OCI-LY7 (cell line): ENCODE measurements at places on chromosomes 1 and 21.

GRCh38 chr1:200281201-200281835, 128.5 kb downstream of the ZNF281 start:
- no peak for DNase-seq

DNA sequence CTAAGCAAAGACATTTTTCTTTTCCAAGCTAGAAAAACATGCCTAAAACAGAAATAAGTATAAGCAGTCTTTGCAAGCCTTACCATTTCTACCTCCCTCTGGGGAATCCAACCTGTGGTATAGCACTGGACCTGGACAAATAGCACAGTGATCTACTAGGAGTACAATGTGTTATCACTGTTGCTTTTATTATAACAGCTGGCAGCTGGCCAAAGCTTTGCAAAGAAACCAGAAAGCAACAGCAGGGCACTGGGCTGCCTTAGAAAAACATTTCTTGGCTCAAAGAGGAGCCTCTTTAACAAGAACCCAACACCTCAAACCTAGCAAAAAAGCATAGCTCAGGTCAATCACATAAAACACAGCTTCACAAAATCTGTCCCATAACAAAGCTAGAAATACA, 294.5 kb upstream of the GREM2 start:
- peak; percentile 39 for DNase-seq

DNA sequence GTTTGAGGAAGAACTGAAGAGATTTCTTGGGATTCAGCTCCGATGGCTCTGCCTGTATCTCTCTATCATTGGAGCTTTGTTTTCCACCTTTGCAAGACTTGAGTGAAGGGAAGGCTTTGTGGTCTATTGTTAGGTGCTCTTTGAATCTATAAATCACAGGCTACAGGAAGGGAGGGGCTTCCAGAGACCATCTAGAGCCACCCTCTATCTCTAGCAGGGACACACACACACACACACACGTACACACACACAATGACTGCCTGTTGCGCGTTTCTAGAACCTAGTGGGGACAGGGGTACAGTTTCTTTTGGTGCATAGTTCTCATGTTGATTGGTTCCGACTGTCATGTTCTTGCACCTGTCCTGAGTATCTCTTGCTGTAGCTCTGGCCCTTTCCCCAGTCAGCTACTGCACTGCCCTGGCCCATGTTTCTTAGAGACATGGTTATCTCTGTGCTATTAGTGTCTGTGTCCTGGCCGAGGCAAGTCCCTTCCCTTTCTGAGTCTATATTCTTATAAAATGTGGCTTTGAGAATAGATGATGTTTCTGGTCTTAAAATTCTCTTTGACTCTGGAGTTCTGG, 60.7 kb downstream of the MAN1C1 start:
- DNase-seq, result no peak

GRCh38 chr21:41802684-41803083, 35.8 kb upstream of the RIPK4 start:
- DNase-seq, result no peak

- DNase-seq, result no peak
Observed at GRCh38 chr1:163006051-163006834, 62.9 kb upstream of the RGS4 start.

DNA sequence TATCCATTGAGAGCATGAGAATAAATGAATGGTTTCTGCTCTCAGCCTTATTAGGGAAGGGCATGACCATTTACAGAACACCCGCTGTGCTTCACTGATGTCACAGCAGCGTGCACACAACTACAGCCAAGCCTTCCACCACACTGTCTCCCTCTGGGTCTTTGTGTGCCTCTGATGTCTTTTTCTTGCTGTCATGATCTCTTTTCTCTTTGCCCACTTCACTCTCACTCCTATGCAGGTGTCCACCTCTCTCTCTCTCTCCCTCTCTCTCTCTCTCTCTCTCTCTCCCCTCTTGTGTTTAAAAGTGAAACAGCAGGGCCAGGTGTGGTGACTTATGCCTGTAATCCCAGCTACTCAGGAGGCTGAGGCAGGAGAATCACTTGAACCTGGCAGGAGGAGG, 232.5 kb upstream of the JUN start:
- peak; percentile 25 for DNase-seq

DNA sequence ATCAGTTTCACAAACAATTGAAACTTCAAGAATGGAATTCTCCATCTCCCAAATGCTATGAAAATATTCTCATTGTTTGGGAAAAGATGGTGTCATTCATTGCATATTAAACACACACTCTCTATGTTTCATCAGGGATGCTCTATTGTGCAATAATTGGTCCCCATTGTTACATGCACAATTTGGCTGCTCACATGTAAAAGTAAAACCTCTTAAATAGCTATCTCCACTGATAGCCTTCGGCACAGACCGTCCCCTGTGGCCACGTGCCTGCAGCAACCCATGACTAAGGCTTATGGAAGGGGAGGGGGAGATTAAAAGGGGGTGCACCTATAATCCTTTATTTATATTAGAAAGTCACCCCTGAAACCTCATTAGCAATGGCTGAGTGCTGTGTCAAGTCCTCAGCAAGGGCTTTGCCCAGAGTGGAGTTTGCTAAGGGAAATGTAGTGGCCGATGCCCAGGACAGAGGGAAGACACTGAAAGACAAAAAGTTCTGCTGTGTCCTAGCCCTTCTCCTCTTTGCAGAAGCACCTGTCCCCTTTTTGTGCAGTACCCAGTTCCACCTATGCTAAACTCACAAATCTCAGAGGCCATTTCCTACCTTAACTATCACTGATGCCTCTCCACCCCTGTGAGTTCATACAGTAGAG, 309.6 kb upstream of the ESRRG start:
- no peak for DNase-seq

GRCh38 chr1:44584167-44584566, 90.1 kb downstream of the TMEM53 start:
- DNase-seq, result no peak

DNA sequence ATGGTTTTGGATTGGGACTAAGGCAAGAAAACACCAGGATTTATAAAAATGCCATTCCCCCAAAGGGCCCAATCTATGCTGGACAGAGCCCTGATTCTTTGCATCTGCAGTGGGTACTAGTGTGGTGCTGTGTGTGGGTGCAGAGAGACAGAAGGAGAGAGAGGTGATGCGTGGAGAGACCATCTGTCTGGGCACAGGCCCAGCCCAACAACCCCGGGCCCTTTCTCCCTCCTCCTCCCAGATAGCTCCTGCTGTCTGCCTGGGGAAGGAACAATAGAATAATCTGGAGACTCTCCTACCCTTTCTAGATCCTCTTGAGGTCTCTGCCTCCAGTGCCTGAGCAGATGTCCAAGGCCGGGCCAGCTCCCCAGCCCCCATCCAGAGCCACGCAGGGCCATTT, 15.1 kb downstream of the KIAA1614 start:
- DNase-seq, result no peak

DNA sequence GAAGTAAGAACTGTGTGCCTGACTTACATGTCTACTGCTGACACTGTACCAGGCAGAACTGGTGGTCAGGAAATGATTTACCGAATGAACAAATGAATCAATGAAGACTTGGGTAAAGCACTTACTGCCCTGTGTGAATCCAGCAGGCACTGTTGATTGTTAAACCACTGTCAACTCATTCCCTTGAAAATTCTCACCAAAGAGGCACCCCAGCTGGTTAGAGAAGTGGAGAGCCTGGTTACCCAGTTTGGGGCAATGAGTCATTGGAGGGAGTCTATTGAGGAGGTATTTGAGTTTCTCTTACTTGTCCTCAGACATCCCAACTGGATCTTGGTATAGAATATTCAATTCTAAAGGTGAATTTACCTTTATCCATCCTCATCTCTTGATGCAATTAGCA, 34.2 kb downstream of the JUN start:
- DNase-seq, result no peak

- no peak for DNase-seq
Observed at GRCh38 chr21:31334648-31335121, 9.4 kb downstream of the TIAM1 start.

DNA sequence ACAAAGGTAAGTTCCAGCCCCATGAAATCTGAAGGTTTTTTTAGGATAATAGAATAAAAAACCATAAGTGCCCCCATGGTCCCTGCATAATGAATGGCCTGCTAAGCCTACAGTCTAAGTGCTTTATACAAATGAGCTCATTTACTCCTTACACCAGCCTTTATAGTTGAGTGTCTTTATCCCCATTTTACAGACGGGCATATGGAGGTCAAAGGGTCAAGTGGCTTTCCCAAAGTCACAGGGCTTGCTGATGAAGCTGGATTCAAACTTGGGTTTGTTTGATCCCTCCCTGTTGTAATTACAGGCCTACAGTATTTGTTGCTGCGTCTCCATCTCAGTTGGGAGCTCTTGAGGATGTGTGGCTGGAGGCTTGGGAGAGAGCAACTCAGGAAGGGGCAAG, 28.3 kb upstream of the ARHGEF10L start:
- DNase-seq, result no peak

GRCh38 chr1:231418741-231419107, 3.4 kb downstream of the EGLN1 start:
- no peak for DNase-seq

GRCh38 chr1:208171616-208172422, 72.4 kb downstream of the PLXNA2 start:
- DNase-seq, result no peak

- DNase-seq, result no peak
Observed at GRCh38 chr1:180254496-180254819, 24.4 kb downstream of the LHX4 start.

DNA sequence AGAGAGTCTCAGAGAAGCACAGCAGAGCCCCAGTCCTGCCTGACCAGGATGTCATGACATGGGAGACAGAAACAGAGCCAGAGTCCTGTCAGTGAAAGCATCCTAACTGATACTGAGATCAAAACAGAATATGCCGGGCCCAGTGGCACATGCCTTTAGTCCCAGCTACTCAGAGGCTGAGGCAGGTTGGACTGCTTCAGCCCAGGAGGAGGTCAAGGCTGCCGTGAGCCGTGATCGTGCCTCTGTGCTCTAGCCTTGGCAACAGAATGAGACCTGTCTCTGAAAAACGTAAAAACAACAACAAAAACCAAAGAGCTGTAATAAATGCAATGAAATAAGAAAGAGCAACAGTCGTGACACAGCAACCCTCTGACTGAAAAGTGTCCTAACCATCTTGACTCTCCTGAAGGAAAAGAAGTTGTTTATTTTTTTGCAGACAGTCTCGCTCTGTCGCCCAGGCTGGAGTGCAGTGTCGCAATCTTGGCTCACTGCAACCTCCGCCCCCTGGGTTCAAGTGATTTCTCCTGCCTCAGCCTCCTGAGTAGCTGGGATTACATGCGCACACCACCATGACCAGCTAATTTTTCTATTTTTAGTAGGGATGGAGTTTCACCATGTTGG, 189.2 kb downstream of the SLC45A1 start:
- no peak for DNase-seq

GRCh38 chr1:220339581-220339980, 67.3 kb upstream of the RAB3GAP2 start:
- no peak for DNase-seq

DNA sequence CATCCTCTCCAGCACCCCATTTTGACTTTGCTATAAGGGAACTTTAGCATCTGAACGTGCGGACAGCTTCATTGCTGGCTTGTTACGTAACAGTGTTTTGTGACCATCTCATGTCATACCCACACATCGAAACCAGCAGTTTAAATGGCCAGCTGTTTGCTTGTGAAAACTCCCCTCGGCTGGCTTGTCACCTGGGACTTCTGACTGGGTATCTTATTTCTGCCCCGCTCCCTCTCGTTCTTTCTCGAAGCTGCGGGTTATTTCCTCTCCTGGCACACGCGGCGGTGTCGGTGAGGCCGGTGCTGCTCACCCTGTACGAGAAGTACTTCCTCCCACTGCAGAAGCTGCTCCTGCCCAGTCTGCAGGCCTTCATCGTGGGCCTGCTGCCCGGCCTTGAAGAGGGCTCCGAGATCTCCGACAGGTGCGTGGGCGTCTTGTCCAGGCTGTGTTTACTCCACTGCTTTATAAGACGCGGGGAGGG, 43.5 kb downstream of the DOP1B start:
- no peak for DNase-seq

DNA sequence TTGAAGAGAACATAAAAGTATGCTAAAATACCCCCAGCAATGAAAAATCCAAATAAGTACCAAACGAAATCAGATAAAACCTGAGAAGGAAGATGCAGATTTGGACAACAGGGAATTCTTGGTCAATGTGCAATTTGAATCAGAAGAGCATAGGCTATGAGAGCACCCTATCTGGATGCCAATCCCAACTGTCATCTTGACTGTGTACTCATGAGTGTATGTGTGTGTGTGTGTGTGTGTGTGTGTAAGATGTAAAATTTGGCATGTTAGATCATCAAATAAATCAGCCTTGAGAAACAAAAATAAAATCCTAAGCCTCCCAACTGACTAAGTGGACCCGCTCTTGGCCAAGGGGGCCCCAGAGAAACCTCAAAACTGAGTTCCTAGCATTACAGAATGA, 18.0 kb upstream of the SPRR2G start:
- no peak for DNase-seq

GRCh38 chr1:69947837-69948236, 257.5 kb downstream of the LRRC40 start:
- DNase-seq, result no peak

DNA sequence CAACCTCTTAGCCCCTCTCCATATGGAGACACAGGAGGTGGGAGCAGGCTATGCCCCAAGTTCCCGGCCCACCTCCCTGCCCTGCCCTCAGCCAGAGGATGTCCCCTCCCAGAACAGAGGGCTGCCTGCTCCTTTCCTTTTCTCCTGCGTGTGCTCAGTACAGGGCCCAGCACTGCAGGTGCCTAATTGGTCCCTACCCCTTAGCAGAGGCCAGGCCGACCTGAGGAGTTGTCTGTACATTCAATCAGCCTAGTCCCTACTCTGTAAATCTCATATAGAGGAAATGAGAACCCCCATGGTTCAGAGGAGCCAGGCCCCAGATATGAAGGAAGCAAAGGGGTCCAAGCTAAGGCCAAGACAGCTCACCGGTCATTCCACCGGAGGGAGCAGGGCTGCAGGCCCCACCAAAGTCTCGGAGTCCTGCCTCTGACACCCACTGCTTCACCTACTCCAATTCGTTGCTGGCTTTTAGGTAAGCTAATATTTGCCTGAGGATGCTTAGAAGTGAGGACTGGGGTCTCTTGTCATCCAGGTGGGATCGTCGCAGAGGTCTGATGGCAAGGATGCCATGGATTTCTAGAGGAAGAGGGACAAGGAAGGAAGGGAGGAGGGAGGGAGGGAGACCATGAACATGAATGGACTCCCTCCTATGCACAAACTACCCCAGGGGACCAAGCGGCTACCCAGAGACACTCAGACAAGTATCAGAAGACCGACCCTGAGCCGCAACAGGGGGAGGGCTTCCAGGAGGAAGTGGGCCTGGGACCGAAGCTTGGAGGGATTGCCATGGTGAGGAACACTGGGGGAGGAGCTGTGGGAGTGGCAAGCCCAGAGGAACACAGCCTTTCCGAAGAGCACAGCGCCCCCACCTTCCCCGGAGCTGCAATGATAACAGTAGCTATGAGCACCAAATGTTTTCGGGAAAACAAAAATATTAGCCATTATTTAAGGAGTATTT, 30.4 kb upstream of the FOXO6 start:
- no peak for DNase-seq

GRCh38 chr1:10839188-10839770, 42.8 kb upstream of the CASZ1 start:
- no peak for DNase-seq

GRCh38 chr21:40146216-40146837, 279.1 kb downstream of the PCP4 start:
- DNase-seq, result no peak

GRCh38 chr1:155873860-155874259, 14.5 kb downstream of the SYT11 start:
- no peak for DNase-seq
